A172 (cell line): ENCODE measurements at places on chromosomes 11 and 22. TPM values are rescaled to one million over a fixed set of nuclear protein-coding genes. Genes with fewer than 3 reads are reported as not detected.

MCAT gene
- 18.0 and 18.8 TPM in 2 replicates for total RNA-seq

PRPF19 gene
- total RNA-seq, result 56.3 and 63.7 TPM in 2 replicates

LRRC74B gene
- 0.77 TPM in 1 of 2 replicates, not detected in the other for total RNA-seq

PKNOX2 gene
- total RNA-seq, result 0.12 TPM in 1 of 2 replicates, not detected in the other

C1QTNF5 gene
- not detected in 2 replicates for total RNA-seq

SLC22A6 gene
- not detected in 2 replicates for total RNA-seq

SLC37A2 gene
- 0.26 and 1.4 TPM in 2 replicates for total RNA-seq

CDC45 gene
- total RNA-seq, result 26.7 and 45.7 TPM in 2 replicates

SLC22A24 gene
- total RNA-seq, result not detected in 2 replicates

FREY1 gene
- 0.24 and 0.26 TPM in 2 replicates for total RNA-seq

GGTLC2 gene
- not detected in 2 replicates for total RNA-seq

PGA5 gene
- total RNA-seq, result 0.17 TPM in 1 of 2 replicates, not detected in the other

PLA2G6 gene
- 6.2 and 10.1 TPM in 2 replicates for total RNA-seq

- no peak for DNase-seq
Measured at GRCh38 chr11:28038775-28039174, 69.2 kb downstream of the KIF18A start.

GRCh38 chr11:121886996-121887395 lies 229.0 kb downstream of the BLID start:
- no peak for DNase-seq

DNA sequence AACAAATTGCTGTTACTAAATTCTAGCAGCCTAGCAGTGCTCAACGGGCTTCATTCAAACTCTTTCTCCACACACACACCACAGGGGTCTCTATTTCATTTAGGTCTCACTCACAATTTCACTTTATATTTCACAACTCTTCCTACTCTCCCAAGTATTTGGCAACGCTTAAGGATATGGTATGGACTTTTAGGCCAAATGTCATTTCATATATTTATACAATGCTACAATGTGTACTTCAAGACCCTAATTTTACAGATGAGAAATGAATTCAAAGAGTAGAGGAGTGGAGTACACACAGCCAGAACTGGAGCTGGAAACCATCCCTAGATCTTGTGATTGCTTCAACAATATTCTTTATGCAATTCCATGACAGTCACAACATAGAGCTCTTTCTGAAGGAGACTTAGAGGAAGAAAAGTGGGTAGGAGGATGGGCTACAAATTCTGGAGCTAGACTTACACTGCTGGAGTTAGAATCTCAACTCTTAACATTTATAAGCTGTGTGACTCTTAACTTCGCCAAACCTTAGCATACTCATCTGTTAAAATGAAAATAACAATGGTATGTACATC lies 2.5 kb upstream of the MS4A13 start:
- no peak for DNase-seq

- DNase-seq, result no peak
Measured at GRCh38 chr11:61058583-61059259, 43.6 kb upstream of the CD5 start.

DNA sequence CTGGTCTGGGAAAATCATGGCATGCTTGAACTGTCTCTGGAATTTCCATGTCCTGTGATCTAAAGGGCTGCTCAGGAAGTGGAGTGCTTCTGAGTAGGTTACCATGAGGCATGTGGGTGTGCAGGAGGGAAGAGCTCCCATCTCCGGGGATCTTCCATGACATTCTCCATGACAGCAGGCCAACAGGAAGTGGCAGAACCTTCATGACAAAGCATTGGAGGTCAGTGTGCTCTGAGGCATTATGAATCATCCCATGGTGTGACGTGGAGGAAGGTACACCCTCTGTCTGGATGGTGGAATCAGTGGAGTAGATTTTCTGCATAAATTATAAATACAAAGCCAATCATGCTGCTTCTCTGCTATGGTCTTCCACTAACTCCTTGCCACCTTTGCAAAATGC lies 139.6 kb upstream of the E2F8 start:
- peak; percentile 97 for DNase-seq

DNA sequence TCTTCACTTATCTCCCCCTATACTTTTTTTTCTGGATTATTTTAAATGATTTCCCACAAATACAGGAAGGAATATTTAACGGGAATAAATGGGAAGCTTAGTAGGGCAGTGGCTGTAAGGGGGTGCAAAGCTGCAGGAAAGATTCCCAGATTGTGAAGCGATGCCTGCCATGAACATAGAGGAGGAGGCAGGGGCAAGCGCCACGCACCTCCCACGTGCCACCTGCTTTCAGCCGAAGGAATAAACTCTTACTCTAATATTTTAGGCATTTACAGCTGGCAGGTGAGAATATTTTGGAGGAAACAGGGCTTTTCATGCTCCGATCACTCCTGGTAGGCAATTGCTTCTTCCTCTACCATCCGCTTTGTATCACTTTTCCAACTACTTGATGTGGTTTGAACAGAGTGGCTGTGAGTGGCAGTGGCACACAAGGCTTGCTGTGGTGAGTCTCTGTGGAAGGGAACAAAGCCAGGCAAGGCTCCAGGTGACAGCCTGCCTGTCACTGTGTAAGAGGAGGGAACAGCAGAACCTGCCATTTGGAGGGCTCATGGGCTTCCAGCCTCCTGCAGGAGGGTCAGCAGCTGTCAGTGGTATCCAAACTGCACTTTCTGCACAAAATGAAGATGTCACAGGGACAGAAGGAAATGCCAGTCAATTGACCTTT lies 54.5 kb upstream of the PLET1 start:
- DNase-seq, result no peak

GRCh38 chr11:14140991-14141390 lies 178.5 kb downstream of the SPON1 start:
- no peak for DNase-seq

- no peak for DNase-seq
Measured at GRCh38 chr11:18699848-18700261, 1.3 kb downstream of the TMEM86A start.

- DNase-seq, result no peak
Measured at GRCh38 chr11:68908273-68908672, 4.6 kb downstream of the IGHMBP2 start.

DNA sequence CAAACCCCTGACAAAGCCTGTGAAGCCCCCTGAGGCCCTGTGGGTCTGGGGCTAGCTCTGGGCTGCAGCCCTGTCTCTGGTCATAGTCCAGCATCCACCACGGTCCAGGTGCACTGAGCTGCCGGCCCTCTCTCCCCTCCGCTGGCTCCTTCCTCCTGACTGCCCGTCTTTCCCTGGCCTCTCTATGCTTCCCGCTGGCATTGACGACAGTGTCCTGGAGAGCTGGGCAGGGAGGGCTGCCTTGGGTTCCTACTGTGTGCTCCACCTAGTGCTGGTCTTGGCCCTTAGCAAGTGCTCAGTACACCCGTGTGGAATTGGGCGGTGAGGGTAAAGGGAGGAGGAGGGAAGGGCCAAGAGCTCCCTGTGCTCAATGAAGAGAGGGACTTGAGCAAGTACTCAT lies 868 bp upstream of the MYEOV start:
- DNase-seq, result no peak
